ENCODE measurements at places on chromosomes 6 and 20.

DNA sequence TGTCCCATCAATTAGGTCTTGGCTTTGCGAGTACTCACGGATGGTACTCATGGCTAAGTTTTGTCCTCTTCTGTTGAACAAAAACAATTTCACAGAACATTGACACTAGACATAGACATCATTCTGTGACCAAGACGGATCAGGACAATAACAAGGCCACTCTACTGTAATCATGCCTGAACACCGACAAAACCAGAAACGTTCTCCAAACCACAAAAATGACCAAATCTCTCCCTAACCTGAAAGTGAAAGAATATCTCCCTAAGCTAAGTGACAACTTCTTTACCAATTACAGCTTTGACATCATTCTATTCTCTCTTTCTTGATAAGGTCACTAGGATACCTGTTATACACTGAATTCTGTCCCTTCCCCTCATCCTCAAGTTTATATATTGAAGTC is 40.0 kb upstream of the SLC2A12 start:
- DNase-seq: no peak

- DNase-seq: no peak
Observed at GRCh38 chr20:34250005-34250404, 8.8 kb downstream of the ASIP start.

- no peak for DNase-seq
Observed at GRCh38 chr20:48378976-48379675, 448.7 kb downstream of the PREX1 start.

DNA sequence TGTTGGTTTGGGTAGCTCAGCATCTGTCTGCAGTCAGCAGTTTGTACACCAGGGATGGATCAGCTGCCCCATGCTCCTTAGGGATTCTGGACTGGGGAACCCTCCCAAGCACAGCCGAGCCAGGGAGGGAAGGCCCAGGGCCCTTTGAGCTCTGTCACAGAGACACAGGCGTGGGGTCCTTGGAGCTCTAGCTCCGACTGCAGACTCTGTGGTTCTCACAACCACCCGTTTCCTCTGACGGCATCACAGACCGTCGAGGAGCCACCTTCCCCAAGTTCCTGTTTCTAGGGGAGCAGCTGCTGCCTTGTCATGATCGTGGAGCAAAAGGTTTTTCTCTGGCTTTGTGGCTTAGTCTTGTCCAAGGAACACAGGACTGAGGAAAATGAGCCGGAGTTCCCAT is at the start of gene SLA2:
TSS of gene SLA2 (minus strand) at position 199 of the 400 bp plus-strand sequence. CDS start 4,861 bp downstream, outside the sequence.
- DNase-seq: peak; percentile 92

GRCh38 chr20:14193885-14194284 is 143.5 kb downstream of the FLRT3 start:
- DNase-seq: no peak

DNA sequence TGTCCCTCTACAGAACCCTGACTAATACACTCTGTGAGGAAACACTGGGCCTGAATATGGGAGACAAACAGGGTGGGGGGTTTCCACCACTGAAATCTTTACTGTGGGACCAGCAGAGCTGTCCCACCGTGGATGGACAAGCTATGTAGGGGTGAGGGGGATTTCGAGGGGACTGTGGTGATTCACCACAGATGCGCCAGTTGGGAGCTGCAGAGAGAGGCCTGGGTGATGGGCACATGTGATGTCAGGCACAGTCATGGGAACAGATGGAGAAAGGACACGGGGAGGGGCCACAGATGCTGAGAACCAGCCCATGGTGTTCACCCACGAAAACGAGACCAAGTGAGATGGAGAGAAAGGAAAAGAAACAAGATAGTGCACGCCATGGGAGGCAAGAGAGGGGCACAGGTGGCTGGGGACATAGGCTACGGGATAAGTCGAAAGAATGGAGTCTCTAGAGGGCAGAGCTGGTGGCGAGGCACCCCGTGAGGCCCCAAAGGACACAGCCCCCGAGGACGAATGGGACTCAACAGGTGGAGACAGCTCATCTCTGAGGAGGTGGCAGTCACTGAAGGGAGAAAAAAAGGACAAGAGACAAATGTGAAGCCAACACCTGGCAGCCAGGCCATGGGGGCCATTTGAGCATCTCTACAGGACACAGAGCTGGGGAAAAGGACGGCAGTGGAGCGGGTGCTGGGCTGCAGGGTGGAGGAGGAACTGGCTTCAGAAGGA is 10.5 kb upstream of the RAMACL start:
- no peak for DNase-seq

- no peak for DNase-seq
Observed at GRCh38 chr20:3732327-3733118, at the start of gene HSPA12B. HSPA12B (plus strand) TSS chr20:3732685; CDS start chr20:3738675, 5,990 bp downstream.

DNA sequence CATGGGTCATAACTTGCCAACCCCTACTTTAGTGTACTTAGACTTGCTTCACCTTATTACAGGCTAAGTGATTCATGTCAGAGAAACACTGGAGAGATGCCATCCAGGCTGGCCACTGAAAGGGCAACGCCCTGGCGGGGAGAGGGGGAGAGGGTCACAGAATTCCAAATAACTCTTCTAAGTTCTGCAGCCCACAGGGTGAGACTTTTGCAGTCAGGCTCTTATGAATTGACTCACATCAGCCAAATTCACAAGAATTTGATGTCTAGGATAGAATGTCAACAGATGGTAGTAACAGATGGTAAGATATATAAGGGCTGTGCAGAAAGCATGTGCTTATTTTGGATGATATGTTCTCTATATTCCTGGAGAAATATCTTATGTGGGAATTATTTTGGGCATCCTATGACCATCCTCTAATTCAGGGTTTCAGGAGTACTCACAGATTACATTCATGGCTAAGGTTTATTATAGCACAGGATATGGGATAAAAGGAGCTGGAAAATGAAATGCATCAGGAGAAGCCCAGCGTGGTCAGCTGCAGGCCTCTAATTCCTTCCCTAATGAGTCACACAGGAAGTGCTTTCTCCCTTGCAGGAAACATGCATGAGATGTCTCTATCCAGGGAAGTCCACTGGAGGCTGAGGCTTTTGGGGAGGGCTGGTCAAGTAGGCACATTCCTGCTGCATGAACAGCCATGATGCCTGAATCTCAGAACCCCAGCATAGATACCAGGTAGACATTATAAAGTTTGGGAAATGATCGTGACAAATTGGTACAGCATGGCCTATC is 58.7 kb upstream of the RIN2 start:
- DNase-seq: no peak

- no peak for DNase-seq
Observed at GRCh38 chr6:134079406-134079921, 27.0 kb upstream of the SLC2A12 start.

GRCh38 chr6:33298773-33299236 is at the start of gene RGL2:
RGL2 (minus strand) TSS chr6:33298942; CDS start chr6:33298610, 332 bp downstream.
- peak; percentile 74 for DNase-seq
